ENCODE measurements at places on chromosomes 13 and 19.
A peak's percentile ranks its signal among the peaks of the same experiment; 100 is the strongest.

DNA sequence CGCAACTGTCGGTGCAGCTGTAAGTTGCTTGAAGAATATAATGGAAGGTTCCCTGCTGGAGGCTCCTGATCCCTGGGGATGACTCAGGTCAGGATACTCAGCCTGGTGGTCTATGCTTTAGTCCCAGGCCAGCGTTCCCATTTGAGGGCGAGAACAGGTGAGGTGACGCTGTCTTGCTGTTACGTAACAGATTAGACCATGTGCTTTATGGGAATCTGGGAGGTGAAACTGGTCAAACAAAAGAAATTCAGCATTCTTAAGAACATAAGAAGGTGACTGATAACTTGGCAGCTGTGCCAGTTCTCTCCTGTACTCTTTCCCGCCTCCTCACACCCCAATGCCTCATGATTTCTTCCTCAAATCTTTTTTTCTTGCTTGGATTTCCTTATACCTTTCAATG is at the start of gene CXCL17:
Gene CXCL17, minus strand, starts transcription at position 114 of the 400 bp plus-strand sequence. CDS start 114 bp downstream, outside the sequence.
- no peak for DNase-seq

DNA sequence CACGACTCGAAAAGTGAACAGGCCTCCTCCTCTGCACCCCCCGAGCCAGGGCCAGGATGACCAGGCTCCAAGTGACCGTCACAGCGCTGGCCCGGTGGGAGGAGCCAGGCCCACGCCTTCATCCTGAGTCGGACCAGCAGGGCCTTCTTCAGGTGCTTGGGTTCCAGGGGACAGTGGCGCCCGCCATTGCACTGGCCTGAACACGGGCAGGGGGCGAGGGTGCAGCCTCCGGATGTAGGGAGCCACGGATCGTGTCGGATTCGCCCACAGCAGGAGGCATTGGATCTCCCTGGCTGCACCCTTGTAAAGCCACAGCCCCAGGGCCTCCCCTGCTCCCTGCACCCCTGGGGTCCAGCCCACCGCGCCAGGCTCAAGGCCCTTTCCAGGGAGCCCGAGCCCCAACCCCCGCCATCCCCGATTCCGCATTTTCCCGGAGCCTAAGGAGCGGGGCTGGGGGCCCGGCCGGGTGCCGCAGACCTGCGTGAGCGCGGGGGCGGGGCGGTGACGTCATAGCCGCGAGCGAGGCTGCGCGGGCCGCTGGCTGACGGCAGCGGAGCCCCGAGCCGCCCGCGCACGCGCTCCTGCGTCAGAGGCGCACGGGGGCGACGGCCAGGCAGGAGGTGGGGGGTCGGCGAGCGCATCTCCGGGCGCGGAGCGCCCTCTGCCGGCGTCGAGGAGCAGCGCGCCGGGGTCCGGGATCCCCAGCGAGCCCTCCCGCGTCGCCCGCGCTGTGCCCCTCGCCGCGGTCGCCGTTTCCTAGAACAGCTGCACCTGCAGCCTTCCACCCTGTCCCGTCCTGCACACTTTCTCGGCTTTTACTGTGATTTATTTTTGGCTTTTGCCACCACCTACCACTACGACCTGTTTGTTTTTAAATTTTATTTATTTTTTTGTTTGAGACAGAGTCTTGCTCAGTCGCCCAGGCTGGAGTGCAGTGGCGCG is 1.5 kb upstream of the ATP5F1D start:
- DNase-seq, result peak; percentile 59

DNA sequence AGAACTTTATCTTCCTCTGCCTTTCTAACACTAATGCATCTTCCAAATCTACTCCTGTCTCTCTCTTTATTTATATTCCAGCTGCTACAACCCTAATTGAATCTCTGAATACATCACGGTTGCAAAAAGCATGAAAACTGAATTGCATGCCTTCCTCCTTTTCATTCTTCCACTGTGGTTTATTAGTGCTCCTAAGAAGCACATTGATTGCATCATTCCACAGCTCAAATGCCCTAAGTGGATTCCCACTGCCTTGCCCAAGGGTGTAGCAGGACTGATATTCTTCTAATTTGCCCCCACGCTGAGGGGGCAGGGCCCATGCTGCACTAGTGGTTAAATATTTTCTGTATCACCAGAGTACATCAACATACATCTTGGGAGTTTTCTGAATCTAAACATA is 640.8 kb downstream of the EFNB2 start:
- DNase-seq, result no peak

DNA sequence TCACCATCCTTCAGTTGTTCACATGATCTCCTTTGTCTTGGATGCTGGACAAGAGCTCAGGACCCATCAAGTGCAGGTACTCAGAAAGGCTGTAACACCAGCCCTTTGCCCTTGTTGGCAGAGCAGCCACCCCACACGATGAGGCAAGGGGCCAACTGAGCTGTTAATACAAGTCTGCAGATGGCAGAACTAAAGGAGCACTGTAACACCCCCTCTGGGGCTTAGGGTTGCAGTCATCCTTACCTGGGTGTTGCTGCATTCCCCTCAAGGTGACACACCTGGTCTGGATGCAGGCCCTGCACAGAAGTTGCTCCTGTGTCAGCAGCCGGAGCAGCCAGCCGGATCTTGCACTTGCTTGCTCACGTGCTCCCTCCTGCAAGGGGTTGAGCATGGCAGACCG is 52.0 kb downstream of the STARD13 start:
- DNase-seq, result no peak

- no peak for DNase-seq
Measured at GRCh38 chr13:49436890-49437289, 7.0 kb downstream of the CAB39L start.

- no peak for DNase-seq
Measured at GRCh38 chr13:98129059-98129746, 13.7 kb upstream of the FARP1 start.

GRCh38 chr19:14560776-14561108 is 11.1 kb downstream of the NDUFB7 start:
- no peak for DNase-seq

DNA sequence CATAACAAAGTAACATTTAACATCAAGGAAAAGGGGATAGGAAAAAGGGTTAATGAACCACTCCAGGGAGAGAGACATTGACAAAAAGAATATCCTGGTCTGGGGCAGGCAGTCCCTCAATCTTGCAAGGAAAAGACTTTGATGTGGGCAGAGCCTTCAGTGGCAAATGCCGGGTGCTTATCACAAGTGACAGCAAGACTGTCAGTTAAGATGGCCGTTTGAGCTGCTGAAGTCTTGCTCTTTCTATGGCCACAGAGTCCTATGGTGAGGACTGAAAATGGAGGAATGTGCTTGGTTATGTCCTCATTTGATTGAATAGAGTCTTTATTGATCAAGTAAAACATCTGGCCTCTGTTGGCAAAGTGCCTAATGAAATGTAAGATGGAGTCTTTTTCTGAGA is 112.1 kb downstream of the B3GLCT start:
- no peak for DNase-seq
